ENCODE measurements at places on chromosomes 3 and 15. TPM values are rescaled to one million over a fixed set of nuclear protein-coding genes. Genes with fewer than 3 reads are reported as not detected.

DNA sequence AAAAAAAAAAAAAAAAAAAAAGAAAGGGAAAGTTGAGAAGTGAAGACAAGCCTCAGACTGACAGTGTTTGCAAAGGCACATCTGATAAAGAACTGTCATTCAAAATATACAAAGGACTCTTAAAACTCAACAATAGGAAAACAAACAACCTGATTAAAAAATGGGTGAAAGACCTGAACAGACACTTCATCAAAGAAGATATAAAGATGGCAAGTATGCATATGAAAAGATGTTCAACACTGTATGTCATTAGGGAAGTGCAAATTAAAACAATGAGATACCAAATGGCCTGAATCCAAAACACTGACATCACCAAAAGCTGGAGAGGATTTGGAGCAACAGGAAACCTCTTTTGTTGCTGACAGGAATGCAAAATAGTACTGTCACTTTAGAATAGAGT is 48.6 kb downstream of the MCCC1 start:
- H3K36me3 ChIP-seq: no peaks in the 10 kb centered on the region
- peaks cover 3% of the 10 kb centered on the region for H3K4me1 ChIP-seq
- H3K4me3 ChIP-seq: no peak overlapping the region
- DNase-seq: no peak
- no peaks in the 10 kb centered on the region for H3K27me3 ChIP-seq
- H3K27ac ChIP-seq: no peak overlapping the region

DNA sequence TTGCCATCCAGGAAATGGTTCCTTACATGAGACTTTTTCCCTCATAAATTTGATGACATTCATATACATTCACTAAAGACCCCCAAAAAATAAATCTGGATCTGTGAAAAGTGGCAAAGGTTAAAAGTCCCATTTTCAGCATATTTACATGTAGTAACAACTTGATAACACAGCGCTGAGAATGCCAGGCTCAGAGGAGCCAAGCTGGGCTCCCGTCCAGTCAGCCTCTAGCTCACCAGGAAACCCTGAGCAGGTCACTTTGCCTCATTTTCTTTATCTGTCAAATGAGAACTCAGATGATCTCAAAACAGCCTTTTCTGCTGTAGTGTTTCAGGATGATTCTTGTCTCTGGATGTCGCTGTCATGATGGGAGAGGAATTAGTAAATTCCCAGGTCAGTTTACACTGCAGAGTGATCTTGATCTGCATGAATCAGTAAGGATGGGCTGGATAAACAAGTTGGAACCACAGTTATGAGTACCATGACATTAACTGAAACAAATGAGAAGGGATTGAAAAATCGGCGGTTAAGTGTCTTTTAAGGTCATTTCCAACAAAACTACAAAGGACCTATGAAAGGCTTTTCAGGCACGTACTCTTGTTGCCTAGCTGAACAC is 82.8 kb downstream of the PPARG start:
- H3K27me3 ChIP-seq: no peaks in the 10 kb centered on the region
- H3K36me3 ChIP-seq: no peaks in the 10 kb centered on the region
- H3K4me3 ChIP-seq: no peak overlapping the region
- H3K27ac ChIP-seq: peak overlapping the region; percentile 41

CCR9 gene
- not detected for total RNA-seq

DNA sequence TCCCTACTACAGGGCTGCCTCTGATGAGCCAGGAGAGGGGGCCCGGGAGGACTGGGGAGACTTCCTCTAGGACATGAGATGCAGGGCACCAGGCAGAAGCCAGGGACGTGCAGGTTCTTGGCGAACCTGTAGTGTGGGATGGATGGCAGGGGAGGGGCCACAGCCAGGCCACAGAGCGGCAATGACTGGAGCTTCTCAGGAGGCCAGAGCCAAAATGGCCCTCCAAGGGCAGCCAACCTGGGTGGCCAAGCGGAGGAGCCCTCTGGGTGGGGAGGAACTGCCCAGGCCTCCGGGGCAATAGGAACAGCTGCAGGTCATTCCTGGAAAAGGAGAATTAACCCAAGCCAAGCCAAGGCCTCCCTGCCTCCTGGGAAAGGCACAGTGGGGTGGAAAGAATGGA is 224.5 kb downstream of the XXYLT1 start:
- H3K4me3 ChIP-seq: no peak overlapping the region
- H3K36me3 ChIP-seq: no peaks in the 10 kb centered on the region
- H3K4me1 ChIP-seq: no peaks in the 10 kb centered on the region
- peak; percentile 33 for DNase-seq
- no peaks in the 10 kb centered on the region for H3K27me3 ChIP-seq

GALNT15 gene
- total RNA-seq: 3.7 TPM

- H3K36me3 ChIP-seq: no peaks in the 10 kb centered on the region
- H3K27me3 ChIP-seq: no peaks in the 10 kb centered on the region
- H3K4me1 ChIP-seq: no peaks in the 10 kb centered on the region
- H3K4me3 ChIP-seq: no peak overlapping the region
- H3K27ac ChIP-seq: no peak overlapping the region
Measured at GRCh38 chr15:81373176-81373575, 837 bp downstream of the TMC3 start.

Measured in right lobe of liver (tissue), 6 donors.